ENCODE measurements at places on chromosomes 5 and 9.
A peak's percentile ranks its signal among the peaks of the same experiment; 100 is the strongest.

GRCh38 chr5:73812457-73812856 lies 186.5 kb downstream of the ARHGEF28 start:
- DNase-seq, result no peak

- DNase-seq, result no peak
These were observed 310.4 kb upstream of the TRPC7 start for GRCh38 chr5:136675769-136676168.

- peak; percentile 7 for DNase-seq
These were observed 64.5 kb downstream of the PRKACG start for GRCh38 chr9:68949271-68950000.

DNA sequence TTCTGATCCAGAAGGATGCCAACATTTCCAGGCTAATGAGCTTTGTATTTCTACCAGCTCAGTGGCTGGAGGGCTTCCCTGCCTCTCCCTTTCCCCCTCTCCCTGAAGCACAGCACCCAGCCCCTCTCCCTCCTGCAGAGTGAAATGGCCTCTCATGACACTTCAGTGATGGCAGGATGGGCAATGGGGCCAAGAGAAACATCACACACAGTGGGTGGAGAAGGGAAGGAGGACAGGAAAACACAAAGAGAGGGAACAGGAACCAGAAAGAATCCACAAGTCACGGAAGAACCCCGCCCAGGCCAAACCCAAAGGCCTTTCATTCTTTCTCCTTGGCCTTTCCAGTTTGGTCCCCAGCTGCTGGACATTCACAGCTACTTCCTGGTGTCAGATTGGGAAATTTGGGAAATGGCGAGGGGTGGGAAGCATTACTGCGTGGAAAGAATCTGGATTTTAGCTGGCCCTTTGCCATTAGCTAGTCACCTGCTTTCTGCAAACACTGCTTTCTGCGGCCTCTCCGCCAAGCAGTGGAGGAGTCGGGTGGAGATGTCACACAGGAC lies 82.6 kb downstream of the GLDC start:
- DNase-seq, result no peak

GRCh38 chr5:180096616-180097015 lies 25.1 kb upstream of the RNF130 start:
- no peak for DNase-seq

- DNase-seq, result no peak
These were observed 7.5 kb upstream of the PFDN1 start for GRCh38 chr5:140310434-140310833.

- no peak for DNase-seq
These were observed 10.3 kb upstream of the LAMC3 start for GRCh38 chr9:130998597-130999244.

DNA sequence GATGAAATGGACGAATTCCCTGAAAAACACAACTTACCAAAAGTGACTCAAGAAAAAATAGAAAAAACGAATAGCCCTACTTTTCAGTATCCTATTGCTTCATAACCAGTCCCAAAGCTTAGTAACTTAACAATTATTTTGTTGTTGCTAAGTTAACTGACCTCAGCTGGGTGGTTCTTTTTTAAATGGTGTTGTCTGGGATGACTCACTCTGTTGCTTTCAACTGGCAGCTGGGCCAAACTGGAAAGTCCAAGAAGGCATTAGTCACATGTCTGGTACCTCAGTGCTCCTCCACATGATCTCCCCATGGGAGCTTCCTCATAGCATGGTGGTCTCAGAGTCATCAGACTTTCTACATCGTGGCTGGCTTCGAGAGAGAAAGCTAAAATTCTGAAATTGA lies 47.8 kb upstream of the ADAMTS2 start:
- DNase-seq, result no peak

DNA sequence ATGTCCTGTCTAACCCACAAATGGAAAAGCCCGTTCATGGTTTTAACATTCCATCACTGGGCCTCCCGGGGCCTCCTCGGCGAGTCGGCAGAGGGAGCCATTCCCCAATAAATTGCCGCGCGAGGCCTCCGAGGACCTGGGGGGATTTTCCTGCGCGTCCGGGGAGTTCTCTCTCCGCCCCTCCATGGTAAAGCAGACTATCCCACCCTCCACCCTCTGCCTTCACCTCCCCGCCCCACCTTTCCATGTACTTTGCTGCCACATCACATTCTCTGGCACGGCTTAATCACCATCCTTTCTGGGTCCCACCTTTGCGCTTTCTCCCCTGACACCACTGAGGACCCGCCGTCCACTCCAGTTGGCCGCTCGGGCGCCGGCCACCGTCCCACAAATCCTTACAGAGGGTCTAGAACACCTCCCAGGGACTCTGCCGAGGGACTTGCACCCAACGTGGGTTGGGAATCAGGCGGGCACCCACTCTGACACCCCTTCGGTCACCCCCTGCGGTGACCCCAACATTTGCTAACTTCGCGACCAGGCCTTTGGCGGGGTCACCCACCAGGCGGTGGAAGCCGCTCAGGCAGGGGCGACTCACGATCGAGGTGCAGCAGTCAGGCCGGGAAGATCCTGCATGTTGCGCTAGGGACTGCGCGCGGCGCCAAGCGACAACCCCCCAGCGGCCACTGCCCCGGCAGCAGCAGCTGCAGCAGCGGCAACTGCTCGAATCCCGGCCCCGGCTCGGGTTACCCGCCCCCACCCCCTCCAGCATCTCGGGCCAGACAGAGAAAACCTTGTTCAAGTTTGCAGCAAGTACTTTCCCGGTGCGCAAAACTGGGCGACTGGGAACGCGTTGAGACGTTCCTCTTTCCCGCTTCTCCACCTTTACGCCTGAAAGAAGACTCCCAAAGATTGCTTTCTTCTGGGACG lies at the start of gene MEGF10:
MEGF10 (plus strand) TSS at position 778 of the 927 bp plus-strand sequence. CDS start 40,513 bp downstream, outside the sequence.
- no peak for DNase-seq

DNA sequence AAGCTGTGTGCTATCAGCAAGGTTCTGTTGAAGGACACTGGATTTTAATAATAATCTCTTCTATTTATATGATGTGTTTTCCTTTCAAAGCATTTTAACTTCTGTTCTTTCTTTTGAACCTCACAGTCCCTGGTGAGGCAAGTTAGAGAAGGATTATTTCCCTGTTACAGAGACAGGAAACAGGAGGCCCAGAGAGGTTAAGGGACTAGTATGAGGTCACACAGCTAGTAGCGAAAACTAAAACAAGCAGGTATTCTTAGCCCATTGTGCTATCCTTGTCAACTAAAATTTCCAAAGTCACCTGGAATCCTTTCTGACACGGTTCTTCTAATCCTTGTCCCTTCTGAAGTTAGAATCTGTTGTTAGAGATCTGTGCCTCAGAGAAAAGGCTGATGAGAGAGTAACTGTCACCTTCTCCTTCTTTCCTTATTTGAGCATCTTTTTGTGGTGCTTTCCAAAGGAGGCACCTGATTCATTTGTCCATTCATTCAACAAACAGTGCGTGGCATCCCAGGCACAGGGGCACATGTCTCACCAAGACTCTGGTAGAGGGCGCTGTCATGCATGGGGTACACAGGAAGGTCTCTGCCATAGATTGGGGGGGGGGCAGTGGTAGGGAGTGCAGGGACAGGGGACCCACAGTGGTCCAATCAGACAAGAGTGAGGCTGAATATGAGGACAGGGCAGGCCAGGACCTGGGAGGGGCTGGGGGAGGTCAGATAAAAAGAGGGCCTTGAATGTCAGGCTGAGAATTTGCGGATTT lies 61.5 kb downstream of the CRB2 start:
- no peak for DNase-seq

DNA sequence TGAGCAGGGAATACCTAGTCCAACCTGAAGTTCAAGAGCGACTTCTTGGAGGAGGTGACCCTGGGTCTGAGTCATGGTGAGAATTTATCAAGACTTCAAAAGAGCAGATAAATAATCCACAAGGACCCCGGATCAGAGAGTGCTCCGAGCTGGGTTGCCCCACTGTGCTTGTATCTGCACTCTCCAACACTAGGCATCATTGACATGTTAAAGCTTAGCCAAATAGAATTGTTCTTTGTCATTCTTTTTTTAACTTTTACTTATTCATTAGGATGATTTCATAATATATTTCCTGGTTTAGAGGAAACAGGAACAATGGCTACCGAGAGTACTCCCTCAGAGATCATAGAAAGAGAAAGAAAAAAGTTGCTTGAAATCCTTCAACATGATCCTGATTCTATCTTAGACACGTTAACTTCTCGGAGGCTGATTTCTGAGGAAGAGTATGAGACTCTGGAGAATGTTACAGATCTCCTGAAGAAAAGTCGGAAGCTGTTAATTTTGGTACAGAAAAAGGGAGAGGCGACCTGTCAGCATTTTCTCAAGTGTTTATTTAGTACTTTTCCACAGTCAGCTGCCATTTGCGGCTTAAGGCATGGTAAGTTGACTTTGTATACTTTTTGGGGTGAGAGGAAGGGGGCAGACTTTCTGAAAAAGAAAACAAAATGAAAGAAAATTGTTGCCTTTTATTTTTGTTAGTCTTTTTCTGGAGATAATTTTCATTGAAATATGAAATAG lies at the start of gene CARD6:
CARD6 (plus strand) TSS at position 300 of the 738 bp plus-strand sequence; CDS start at position 316, 16 bp downstream.
- no peak for DNase-seq

DNA sequence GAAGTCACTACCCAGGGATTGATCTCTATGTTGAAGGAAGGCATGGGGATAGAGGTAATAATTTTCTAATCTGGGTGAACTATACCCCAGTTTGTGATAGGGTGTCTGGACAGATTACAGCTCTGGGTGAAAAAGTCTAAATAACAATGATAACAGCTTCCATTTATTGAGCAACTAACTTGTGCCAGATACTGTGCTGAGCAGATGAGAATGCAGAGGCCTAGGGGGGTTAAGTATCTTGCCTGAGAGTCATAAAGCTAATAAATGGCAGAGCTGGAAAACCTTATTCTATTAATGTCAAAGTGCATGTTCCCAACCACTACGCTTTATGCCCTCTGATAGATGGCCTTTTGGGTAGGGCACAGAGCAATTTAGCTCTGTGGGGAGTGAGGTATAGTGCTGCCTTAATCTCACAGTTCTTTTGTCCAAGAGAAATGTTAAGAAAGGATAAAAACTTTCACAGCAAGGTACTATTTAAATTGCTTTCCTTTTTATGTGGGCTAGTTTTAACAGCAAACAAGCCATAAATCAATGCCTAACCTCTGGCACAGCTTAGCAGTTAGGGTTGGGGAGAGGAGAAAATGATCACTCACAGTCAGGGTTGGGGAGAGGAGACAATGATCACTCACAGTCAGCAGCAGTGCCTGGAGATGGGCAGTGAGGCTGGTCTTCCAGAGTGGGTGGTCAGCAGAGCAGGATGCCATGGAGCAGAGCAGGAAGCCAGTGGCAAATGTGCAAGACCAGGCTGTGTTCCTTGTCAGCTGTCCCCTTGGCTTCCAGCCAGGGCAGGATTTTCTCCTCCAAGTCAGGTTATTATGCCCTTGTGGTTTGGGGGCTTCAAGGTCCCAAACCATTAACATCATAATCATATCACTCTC lies 187.0 kb downstream of the CARTPT start:
- no peak for DNase-seq

DNA sequence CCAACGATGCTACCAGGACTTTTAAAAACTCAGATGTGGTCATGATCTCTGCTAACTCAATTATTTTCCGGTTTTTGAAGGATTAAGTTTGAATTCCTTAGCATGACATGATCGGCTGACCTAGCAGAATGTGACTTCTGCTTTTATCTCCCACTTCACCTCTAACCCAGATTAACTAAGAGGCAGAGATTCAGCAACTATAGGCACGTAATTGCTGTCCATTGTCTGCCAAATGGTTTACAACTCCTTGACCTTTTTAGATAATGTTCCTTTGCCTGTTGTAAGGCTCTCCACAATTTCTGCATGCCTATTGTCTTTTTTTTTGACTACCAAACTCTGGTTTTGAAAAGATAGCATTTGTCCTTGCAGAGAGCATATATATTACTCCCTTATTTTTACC lies 268.2 kb downstream of the BRINP1 start:
- DNase-seq, result no peak

DNA sequence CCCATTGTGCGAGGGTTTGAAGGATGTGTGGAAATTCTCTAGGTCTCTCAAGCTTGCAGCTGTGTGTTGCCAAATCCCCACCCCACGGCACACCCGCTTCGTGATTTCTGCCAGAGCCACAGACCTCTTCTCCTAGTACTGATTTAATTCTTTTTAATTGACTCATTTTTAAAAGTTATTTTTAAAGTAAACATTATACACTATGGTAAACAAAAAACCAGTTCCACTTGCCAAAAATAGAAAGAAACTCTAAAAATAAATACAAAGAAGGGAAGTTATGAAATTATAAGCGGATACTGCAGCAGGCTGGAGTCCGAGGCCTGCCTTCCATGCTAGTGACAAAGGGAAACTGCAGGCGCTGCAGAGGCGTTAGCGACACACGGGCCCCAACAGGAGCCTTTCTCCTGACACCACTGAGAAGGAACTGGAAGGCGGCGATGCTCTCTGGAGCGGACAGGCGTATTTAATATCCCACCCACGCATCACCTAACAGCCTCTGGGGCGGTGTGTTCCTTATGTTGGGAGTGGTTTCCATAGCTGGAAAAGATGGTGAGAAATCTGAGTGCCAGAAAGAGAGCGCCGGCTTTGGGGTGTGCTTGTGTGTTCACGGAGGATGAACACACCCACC lies 122.5 kb downstream of the COL23A1 start:
- DNase-seq, result no peak

GRCh38 chr5:160959804-160960203 lies 107.8 kb upstream of the ATP10B start:
- no peak for DNase-seq

DNA sequence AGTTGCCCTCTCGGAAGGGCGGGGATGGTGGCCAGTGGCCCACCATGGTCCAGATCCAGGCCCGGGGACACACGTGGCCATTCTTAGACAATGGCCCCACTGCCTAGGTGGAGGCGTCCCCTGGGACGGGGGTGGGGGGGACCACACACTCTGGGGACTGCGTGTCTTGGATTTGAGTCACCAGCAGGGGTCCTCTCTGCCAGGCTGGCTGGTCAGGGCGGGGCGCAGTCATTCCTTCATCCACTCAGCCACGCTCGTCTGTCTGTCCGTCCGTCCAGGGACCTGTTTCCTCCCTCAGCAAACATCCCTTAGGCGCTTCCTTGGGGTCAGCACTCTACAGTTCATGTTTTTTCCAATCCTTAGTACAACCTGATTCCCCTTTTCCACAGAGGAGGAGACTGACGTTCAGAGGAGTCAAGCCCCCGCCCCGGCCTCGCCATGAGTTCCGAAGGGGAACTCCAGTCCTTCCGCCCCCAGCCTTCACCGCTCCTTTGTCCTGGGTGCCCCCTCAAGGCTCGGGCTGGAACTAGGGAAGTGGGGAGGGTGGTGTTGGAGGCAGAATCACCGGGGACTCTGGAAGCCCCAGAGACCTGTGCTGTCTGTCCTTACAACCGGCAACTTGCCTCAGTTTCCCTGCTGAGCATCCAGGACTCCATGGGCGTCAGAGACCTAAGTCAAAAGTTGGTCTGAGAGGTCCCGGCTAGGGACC lies 276.6 kb upstream of the MVB12B start:
- no peak for DNase-seq

DNA sequence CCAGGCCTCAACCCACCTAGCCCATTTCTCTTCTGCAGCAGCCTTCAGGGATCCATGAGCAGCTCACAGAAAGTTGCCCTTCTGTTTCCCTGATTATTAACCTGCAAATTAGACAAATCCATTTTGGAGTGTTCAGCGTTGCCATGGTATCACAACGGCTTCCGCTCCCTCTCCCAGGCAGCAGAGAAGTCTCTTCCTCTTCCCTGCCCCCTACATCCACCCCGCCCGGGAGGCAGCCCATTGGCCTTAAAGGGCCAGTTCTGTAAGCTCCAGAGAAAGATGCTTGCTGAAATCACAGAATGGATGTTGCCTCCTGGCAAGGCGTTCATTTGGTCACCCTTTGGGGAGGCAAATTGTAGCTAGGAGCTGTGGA lies 47.7 kb upstream of the BOD1 start:
- no peak for DNase-seq
